Fibroblast of skin of right biceps (primary cell): ENCODE measurements at places on chromosomes 6 and 20.

- DNase-seq: no peak
Measured at GRCh38 chr20:44357555-44358125, 2.1 kb downstream of the HNF4A start.

- no peak for DNase-seq
Measured at GRCh38 chr20:33657704-33658095, 4.4 kb upstream of the C20orf144 start.

DNA sequence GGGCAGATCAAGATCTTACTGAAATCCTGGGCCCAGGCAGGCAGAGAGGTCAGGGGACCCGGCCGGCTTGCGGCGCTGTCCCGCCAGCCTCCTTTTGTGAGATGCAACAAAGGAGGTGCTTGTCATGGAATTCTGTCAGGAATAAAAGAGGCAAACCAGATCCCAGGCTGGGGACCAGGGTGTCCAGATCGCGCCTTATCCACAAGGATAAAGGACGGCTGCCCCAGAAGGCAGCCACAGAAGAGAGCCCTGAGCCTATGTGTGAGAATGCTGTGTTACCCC, 42.6 kb upstream of the CDH22 start:
- DNase-seq: no peak

DNA sequence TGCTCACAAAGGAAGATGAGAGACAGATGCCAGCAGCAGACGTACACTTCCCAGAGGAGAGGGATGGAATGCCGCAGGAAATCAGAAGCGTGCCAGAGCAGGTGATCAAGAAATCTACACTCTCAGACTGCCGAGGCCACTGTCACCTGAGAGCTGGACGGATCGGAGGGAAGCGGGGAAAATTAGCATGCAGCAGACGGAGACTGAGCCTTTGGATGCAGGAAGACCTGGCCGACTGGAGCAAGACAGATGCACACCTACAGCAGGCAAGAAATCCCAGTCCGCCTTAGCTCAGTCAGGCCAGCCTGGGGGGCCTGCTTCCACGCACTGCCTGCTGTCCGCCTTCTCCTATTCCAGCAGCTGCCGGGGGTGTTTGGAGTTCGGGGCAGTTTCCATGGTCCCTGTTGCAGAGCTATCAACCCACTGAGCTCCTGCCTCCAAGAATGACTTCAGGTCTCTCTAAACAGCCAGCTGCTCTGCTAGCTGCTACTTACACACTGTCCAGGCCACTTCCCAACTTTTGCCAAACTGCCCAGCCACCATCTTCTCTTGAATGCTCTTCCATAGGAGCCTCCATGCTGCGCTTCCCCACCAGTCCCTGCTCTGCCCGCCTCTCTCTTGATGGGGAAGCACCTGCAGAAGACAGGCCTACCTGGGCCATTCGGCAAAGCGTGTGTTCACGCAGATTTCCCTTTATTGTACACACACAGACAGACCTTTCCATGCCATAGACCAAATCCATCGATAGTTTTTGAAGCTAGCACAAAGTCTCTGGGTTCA, 368.5 kb downstream of the ZFAND3 start:
- no peak for DNase-seq

DNA sequence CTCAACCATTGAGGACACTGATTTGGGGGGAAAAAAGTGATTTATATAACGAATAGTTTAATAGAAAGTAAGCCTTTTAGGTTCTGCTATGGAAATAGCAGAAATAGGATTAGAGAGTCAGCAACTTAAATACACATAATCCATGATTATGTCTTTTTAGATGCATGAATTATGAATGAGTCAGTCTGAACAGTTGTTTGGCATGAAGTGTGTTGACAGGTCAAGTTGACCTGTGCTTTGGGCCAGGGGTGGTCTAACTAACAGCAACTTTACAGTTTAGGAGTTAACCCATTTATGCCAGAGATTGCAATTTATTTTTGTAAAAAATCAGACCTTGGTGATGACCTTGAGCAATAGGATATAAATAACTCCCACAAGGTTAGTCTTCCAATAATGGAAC, 191.3 kb downstream of the MTFR2 start:
- no peak for DNase-seq

DNA sequence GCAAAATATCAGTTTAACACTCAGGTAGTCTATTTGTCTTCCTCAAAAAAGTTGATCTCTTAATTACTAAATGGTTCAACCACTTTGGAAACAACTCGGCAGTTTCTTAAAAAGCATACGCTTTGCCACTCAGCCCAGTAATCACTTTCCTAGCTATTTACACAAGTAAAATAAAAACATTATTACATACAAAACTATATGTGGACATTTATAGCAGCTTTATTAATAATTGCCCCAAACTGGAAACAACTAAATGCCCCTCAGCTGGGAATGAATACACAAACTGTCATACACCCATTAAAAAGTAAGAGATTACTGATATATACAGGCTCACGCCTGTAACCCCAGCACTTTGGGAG, 7.4 kb downstream of the EEF1A1 start:
- DNase-seq: peak; percentile 22

DNA sequence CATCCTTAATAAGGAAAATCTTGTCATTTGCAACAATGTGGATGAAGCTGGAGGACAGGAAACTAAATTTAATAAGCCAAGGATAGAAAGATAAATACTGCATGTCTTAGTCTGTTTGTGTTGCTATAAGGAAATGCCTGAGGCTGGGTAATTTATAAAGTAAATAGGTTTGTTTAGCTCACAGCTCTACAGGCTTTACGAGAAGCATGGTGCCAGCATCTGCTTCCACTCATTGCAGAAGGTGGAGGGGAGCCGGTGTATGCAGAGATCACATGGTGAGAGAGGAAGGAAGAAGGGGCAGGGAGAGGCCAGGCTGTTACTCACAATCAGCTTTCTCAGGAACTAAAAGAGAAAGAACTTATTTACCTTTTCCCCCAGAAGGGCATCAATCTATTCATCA, 118.9 kb upstream of the SMLR1 start:
- DNase-seq: peak; percentile 33
